ENCODE measurements at places on chromosomes 3 and 15.

DNA sequence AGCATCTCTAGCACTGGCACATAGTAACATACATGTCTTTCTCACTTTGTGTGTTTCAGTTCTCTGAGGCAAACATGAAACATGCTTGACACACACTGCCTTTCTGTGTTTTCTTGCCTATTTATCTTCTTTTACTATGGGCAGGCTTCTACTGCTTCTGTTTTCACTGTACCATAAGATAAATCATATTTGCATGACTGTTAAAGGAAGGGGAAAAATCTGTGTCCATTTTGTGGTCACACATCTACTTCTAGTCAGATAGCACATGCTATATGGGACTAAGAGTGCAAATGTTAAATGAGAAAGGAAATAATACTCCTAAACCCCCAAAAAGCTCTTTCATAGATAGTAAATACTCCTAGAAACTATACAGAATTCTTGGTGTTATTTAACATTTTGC, 386.4 kb downstream of the ZBTB20 start:
- no peak for DNase-seq

- no peak for DNase-seq
Observed at GRCh38 chr3:134369231-134369741, 5.0 kb downstream of the AMOTL2 start.

- no peak for DNase-seq
Observed at GRCh38 chr15:83652626-83653204, 1.2 kb upstream of the ADAMTSL3 start.

DNA sequence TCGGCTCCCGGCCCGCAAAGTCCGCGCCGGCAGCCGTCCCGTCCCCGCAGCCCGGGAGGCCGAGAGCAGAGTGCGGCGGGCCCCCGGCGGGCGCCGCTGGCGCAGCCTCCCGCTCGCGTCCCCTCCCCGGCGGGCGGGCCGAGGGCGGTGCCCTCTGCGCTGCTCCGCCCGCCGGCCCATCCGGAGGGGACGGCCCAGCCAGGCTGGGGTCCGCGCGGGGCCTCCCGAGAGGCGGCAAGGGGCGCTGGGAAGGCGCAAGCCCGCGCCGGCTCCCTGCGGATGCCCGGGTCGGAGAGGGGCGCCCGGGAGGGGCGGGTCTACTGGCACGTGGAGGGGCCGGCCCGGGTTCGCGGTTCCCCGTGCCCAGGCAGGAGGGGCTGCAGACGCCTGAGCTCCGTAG, at the start of the genes CLCN2 and POLR2H:
Gene CLCN2, minus strand, starts transcription at position 74 of the 400 bp plus-strand sequence. CDS start 126 bp downstream, outside the sequence.
Gene POLR2H, plus strand, starts transcription at position 179 of the 400 bp plus-strand sequence. CDS start 1,783 bp downstream, outside the sequence.
- DNase-seq = no peak

DNA sequence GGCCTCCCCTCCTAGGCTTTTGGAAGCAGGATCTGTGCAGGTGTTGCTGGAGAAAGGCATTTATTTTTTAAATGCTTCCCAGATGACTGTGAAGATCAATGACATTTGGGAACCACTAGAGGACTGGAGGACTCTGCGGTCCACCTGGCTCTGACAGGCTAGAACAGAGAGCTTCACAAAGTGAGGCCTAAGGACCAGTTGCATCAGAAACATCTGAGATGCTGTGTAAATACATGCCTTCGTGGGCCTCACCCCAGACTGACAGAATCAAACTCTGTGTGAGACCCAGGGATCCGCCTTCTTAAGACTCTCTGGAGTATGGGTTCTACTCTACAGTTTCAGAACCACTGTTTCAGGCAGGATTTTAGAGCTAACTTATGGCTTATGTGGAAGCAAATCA, 105.0 kb upstream of the ICE2 start:
- DNase-seq = no peak

DNA sequence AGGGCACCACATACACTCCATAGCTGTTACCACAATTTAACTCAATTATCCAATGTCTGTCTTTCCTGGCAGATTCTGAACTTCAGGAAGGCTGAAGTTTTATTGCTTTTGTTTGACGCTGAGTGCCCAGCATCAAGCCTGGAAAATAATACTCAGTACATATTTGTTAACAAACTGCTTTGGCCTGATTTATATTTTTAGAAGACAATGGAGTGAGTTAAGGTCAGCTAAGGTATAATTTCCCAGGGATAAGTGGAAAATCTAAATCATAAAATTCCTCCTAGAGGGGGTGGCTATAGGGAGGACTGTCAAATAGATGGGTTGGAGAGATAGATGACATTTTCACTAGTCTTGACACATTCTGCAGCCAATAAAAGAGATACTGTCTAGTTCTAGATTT, 659.4 kb upstream of the ADAMTS9 start:
- DNase-seq = no peak

DNA sequence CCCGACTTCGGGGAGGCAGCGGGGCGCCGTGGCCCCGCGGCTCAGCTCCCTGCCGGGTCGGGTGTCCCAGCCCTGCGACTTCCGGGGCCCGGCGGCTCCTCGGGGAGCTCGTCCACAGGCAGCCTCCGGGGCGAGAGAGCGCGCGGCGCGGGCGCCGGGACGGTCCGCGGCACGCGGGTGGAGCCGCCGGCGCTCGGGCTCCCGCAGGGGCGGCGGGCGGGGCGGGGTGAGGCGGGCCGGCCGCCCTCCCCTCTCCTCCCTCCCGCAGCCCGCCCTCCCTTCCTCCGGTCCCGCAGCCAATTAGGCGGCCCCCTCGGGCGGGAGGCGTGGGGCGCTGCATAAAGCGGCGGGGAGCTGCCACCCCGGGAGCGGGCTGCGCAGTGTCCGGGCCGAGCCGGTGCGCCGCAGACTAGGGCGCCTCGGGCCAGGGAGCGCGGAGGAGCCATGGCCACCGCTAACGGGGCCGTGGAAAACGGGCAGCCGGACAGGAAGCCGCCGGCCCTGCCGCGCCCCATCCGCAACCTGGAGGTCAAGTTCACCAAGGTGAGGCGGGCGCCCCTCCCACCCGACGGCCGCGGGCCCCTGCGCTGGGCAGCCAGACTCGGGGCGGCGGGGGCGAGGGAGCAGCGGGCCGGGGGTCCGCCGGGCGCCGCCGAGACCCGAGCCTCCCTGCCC, at the start of gene ALDH1A3:
Gene ALDH1A3, plus strand, starts transcription at position 368 of the 675 bp plus-strand sequence. Its CDS starts 77 bp downstream, at position 445.
- no peak for DNase-seq

- no peak for DNase-seq
Observed at GRCh38 chr3:16888356-16888755, 3.6 kb downstream of the PLCL2 start.

- DNase-seq = no peak
Observed at GRCh38 chr3:49591615-49592014, 37.3 kb downstream of the BSN start.

GRCh38 chr15:63212050-63213004, 22.9 kb downstream of the RAB8B start:
- DNase-seq = no peak

- no peak for DNase-seq
Observed at GRCh38 chr3:133301731-133302130, 98.1 kb upstream of the BFSP2 start.

DNA sequence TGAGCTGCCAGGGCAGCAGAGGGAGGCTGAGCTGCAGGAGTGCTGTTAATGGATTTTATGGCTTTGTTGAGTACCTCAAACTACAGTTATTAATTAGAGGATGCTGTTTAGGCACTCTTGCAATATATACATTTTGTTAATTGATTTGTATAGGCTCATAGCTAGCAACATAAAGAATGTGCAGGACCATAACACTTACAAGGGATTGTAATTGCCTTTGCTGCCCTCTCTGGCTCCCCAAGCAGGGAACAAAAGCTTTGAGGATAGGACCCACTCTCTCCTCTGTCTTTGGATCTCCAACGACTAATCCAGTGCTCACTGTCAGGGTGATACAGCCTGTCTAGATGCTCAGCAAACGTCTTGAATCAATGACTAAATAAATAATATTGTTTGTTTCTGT, 1.2 kb upstream of the CLSTN2 start:
- no peak for DNase-seq

- no peak for DNase-seq
Observed at GRCh38 chr3:60333710-60334109, 917.5 kb downstream of the FHIT start.

GRCh38 chr15:68972201-68973065, 42.1 kb upstream of the NOX5 start:
- no peak for DNase-seq

DNA sequence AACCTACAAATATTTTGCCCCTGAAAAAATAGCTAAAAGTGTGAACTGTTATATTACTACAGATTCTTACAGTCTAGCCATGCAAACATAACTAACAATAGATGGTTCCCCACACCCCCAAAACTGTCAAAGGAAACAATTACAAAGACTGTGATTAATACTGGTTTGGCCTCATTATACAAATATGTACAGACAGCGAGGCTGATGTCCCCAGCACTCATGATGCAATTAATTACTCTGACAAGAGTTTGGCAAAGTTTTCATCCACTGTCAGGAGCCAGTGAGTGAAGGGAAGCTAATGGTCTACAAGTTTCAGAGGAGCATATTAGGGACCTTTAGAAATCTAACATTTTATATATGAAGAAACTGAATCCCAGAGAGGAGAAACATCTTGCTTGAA, 61.0 kb downstream of the HMG20A start:
- no peak for DNase-seq

DNA sequence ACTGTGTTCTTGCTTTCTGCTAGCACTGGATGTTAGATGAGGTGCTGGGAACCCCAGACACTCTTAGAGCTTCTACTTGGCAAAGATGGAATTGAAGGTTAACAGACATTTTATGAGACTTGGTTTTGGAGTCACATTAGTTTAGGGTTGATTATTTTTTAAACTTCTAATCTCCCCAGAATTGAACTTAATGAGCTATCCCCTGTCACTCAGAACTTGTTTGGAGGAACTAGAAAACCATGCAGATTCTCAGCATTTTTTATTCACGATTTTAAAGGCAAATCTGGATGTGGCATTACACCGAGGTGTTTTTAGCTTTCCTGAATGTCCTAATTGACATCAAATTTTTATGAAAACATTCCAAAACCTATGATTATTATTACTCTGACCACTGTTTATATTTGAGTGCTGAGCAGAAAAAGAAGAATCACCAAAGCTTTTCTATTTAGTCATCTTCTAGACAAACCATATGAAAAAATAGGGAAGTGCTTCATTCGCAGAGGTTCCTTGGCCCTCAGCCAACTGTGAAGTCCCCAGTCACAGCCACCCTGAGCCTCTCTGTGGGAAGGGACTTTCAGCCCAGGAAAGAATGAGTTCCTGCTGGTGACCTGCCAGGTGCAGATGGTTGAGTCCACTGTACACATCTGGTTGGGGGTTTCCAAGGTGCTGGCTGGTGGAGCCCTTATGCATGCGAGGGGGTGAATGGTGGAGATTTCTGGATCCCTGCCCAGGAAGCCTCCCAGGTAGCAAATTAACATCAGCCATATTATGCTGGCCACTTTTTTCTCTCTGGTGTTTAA, 196.0 kb upstream of the TOPAZ1 start:
- no peak for DNase-seq

DNA sequence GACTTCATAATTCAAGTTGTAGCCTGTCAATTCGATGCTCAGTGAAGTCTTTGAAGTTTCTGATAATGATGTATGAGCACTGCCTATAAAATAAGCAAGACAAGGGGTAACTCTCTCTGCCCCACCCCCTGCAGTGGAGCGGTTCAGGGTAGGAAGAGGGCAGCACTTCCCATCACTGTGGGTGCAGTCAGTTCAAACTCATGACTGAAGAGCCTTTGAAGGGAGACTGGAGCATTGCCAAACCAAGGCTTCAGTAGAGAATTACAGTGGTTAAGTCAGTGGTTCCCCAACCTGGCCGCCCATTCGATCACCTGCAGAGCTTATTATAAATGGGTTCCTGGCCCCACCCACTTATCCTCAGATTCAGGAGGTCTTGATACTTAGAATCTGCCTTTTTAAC, 190.6 kb downstream of the SHQ1 start:
- DNase-seq = peak; percentile 77

- no peak for DNase-seq
Observed at GRCh38 chr15:48719668-48720067, 74.2 kb upstream of the FBN1 start.

All from CD8-positive, alpha-beta T cell (primary cell).